Stimulated activated CD8-positive, alpha-beta memory T cell treated with anti-CD3 and anti-CD28 coated beads, Interleukin-15, amount 100 ng/mL, for 48 hours (primary cell): ENCODE measurements at places on chromosomes 2 and 18.

GRCh38 chr2:240818293-240819125 is 1.5 kb downstream of the KIF1A start:
- DNase-seq: no peak

GRCh38 chr2:128685841-128686496 is 367.3 kb upstream of the HS6ST1 start:
- no peak for DNase-seq

DNA sequence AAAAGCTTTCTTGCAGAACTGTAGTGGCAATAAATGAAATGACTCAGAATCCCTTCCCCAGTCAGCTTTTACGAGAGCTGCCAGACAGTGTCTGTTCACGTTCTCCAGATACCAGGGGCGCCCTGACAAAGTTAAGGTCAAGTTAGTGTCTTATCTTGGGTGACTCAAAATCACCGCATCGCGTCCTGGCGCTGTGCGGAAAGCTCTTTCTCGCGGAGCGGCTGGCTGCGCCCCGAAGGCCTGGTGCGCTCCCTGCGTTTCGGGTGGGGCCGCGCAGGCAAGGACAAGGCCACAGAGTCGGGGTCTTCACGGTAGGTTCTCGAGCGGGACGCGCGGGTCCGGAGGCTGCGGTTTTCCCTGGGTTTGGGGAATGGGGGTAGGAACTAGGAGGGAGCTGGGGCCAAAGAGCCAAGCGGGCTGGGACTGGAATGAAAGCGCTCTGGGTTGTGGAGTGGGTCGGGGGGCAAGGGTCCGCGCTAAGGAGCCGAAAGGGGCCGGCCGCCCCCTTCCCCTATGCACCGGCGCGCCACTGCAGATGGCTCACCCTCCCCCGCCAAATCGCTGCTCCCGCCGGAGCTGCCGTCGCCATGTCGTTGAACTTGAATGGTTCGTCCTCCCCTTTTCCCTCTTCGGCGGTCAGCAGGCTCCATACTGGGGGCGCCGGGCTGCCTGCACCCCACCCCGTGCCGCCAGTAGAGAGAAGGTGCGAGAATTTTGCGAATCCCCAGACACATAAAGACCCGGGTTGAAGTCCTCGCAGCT is 2.6 kb upstream of the HOXD11 start:
- no peak for DNase-seq

DNA sequence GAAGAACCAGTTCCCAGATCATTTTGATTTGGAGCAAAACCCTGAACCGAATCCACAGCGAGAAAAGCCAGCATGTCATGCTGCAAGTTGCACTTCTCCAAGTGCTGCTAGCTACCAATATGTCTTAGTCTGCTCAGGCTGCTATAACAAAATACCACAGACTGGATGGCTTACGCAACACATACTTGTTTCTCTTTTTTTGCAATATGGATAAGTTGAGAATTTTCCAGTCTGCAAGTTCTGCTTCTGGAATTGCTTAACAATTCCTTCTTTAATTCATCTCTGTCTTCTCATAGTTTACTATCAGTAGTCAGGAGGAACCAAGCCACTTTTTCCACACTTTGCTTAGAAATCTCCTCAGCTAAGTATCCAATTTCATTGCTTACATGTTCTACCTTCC is 105.9 kb upstream of the RBBP8 start:
- no peak for DNase-seq

DNA sequence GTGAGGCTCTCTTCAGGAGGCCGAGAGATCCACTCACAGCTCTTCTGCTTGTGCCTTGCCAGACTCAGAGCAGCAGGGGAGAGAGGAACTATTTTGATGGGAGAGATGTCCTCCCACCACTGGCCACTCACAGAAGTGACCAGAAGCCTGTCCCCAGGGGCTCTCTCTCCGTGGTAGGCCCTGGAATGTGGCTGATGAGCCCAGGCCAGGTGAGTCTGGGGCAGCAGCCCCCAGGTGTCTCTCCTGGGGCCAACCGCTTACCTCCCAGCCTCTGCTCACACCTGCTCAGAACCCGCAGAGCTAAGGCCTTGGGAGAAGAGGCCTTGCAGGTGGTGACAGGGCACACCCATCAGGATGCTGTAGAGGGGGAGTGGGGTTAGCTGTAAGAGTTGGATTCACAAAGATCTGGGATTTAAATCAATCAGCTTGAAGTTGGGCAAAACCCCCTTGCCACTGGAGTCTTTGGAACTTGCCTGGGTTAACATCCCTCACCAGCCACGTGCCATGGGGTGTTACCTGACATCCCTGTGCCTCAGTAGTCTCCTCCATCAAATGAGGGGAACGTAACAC is 29.1 kb upstream of the ASB18 start:
- no peak for DNase-seq

- DNase-seq: no peak
These were observed 137.6 kb downstream of the COPS8 start for GRCh38 chr2:237223201-237223861.

- no peak for DNase-seq
These were observed 224.1 kb upstream of the CCDC150 start for GRCh38 chr2:196415384-196415783.

DNA sequence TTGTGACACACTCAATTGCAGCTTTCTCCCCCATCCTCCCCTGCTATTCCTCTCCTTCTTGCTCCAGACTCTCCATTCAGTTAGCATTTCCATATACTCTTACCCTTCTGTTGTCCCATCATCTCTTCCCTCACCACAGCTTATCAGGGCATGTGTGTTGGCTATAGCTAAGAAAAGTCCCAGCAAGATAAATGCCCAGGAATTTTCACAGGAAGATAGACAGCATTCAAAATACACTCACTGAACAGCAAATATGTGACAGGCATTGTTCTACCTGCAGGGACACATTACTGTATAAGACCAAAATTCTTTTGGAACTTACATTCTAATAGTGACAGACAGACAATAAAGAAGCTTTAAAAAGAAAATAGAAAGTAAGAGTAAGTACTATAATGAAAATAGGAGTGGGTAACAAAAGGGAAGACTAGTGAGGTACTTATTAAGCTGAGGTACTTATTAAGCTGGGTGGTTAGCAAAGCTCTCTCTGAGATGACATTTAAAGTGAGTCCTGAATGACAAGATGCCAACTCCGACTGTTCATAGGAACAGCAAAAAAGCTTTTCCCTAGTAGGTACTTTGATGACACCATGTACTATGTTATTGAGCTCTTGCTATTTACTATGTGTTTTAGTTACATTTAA is 86.2 kb downstream of the CHN1 start:
- no peak for DNase-seq

DNA sequence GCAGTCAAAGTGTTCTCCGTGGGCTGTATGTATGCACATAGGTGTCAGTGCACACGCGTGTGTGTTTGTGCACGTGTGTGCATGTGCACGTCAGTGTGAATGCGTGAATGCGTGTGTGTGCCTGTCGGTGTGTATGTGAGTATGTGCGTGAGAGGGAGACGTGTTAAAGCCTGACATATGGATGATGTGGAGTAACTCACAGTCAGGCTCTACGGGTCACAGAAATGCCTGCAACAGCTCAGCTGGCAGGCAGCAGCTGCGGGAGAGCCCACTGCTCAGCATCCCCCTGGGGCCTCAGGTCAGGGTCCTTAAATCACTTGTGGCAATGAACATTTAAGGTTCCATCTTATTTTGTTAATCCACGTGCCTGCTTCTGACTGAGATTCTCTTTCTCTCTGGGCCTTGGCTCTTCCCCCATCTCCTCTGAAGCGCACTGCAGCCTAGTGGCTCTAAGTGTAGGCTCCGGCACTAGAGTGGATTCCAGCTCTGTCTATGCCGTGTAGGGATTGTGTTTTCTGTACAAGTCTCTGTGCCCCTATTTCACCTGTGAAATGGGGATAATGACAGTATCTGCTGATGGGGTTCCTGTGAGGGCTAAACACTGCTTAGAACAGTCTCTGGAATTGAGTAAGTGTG is 63.0 kb downstream of the DYSF start:
- no peak for DNase-seq

DNA sequence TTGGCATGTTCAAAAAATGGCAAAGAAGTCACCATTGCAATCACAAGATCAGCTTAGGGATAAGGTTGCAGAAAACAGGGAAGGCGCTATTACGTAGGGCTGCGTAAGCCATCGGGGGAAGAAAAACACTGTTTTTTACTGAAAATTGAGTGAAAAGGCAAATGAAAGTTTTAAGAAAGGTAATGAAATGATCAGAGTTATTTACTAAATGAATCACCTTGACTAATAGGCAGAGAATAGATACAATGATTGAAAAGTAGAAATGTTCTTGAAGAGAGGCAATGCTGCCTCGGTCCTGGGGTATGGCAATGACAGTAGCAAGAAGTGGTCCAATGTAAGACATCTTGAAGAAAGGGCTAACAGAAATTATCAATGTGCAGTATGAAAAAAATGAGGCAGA is 1227.8 kb upstream of the ZEB2 start:
- no peak for DNase-seq

DNA sequence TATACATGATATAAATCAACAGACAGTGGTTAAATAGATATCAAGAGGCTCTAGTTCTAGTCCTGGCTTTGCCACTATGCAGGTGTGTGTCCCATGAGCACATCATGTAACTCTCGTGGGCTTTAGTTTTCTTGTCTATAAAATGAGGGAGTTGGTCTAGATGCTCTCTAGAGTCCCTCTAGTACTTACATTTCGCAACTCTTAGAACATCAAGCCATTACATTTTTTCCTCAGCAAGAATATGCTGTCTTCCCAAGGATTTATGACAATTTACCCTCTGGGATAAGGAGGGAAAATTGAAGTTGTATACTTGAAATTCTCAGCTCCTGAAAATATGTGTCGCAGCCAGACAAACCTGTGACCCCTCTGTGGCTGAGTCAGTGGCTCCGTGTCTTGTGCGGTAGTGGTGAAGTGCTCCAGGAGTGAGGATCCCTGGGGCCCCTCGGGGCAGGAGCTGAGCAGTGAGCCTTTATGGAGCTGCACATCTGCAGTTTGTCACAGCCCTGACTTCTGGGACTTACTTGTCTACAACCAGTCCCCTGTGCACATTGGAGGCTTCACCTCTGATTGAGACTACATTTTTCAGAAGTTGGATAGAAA is 6.8 kb downstream of the PKP4 start:
- no peak for DNase-seq

GRCh38 chr2:128601298-128602037 is 282.8 kb upstream of the HS6ST1 start:
- DNase-seq: no peak

- no peak for DNase-seq
These were observed 162.6 kb downstream of the GFPT1 start for GRCh38 chr2:69224512-69224837.

- DNase-seq: no peak
These were observed 130.5 kb downstream of the ZNF516 start for GRCh38 chr18:76364282-76365259.

- no peak for DNase-seq
These were observed 165.5 kb downstream of the L3MBTL4 start for GRCh38 chr18:6249170-6249569.

GRCh38 chr2:1784087-1784486 is 39.8 kb upstream of the PXDN start:
- no peak for DNase-seq

- no peak for DNase-seq
These were observed 17.2 kb upstream of the HK2 start for GRCh38 chr2:74816540-74817303.

- no peak for DNase-seq
These were observed 91.7 kb upstream of the MBOAT2 start for GRCh38 chr2:9095226-9095625.

- no peak for DNase-seq
These were observed 79.0 kb downstream of the COLEC12 start for GRCh38 chr18:421247-422155.

DNA sequence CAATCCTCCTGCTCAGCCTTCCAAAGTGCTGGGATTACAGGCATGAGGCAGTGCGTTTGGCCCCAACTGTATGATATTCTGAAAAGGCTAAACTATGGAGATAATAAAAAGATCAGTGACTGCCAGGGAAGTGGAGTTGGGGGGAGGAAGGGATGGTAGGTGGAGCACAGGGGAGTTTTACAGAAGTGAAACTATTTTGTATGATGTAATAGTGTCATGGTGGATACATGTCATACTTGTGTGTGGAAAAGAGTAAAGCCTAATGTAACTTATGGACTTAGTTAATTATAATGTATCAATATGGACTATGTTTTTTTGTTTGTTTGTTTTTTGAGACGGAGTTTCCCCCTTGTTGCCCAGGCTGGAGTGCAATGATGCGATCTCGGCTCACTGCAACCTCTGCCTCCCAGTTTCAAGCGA is 2.9 kb upstream of the GGCX start:
- no peak for DNase-seq

GRCh38 chr18:501406-501714 is 859 bp upstream of the COLEC12 start:
- DNase-seq: no peak

- DNase-seq: no peak
These were observed 27.6 kb downstream of the SPP2 start for GRCh38 chr2:234078129-234078528.

GRCh38 chr2:37871456-37872191 is 53.5 kb upstream of the RMDN2 start:
- no peak for DNase-seq
